ENCODE measurements at places on chromosomes 3 and 15. TPM values are rescaled to one million over a fixed set of nuclear protein-coding genes. Genes with fewer than 3 reads are reported as not detected.

- no peak for DNase-seq
Observed at GRCh38 chr15:85488997-85489396, 108.6 kb downstream of the AKAP13 start.

DNA sequence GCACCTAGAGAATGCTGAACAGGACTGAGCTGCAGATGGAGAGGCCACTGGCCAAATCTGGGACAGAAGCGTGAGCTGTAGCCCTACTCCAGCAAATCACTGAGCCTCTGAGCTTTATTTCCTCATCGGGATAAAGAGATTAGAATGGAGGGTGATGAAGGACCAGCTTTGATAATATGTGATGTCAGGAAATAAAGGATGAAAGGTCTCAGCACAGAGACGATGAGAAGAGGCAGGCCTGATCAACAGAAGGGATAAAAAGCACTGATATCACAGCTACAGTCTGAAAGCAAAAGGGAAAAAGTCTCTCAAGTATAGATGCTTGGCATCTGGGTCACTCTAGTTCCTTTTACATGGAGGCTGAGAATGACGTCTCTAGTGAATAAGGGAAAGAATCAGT is 70.0 kb downstream of the DHX30 start:
- no peak for DNase-seq

BFSP2 gene
- not detected for total RNA-seq

GRCh38 chr3:193902607-193903511 is 233.1 kb upstream of the HES1 start:
- DNase-seq, result no peak
